Dermis blood vessel endothelial cell (primary cell): ENCODE measurements at places on chromosomes 4 and X. TPM values are rescaled to one million over a fixed set of nuclear protein-coding genes. Genes with fewer than 3 reads are reported as not detected.

AVPR2 gene
- total RNA-seq: 4.7 and 6.3 TPM in 2 replicates

F8A2 gene
- 0.17 TPM in 1 of 2 replicates, not detected in the other for total RNA-seq

ZCCHC18 gene
- total RNA-seq: 1.1 and 1.4 TPM in 2 replicates

EPGN gene
- total RNA-seq: 0.09 and 0.17 TPM in 2 replicates

CLDN34 gene
- total RNA-seq: not detected in 2 replicates

MUC7 gene
- total RNA-seq: not detected in 2 replicates
